ENCODE measurements at places on chromosomes 6 and 20. TPM values are rescaled to one million over a fixed set of nuclear protein-coding genes. Genes with fewer than 3 reads are reported as not detected.
A peak's percentile ranks its signal among the peaks of the same experiment; 100 is the strongest.

Gene MMUT
- total RNA-seq = 56.5 TPM

Gene KIAA1755
- total RNA-seq = 0.40 TPM

Gene PROKR2
- total RNA-seq = not detected

DNA sequence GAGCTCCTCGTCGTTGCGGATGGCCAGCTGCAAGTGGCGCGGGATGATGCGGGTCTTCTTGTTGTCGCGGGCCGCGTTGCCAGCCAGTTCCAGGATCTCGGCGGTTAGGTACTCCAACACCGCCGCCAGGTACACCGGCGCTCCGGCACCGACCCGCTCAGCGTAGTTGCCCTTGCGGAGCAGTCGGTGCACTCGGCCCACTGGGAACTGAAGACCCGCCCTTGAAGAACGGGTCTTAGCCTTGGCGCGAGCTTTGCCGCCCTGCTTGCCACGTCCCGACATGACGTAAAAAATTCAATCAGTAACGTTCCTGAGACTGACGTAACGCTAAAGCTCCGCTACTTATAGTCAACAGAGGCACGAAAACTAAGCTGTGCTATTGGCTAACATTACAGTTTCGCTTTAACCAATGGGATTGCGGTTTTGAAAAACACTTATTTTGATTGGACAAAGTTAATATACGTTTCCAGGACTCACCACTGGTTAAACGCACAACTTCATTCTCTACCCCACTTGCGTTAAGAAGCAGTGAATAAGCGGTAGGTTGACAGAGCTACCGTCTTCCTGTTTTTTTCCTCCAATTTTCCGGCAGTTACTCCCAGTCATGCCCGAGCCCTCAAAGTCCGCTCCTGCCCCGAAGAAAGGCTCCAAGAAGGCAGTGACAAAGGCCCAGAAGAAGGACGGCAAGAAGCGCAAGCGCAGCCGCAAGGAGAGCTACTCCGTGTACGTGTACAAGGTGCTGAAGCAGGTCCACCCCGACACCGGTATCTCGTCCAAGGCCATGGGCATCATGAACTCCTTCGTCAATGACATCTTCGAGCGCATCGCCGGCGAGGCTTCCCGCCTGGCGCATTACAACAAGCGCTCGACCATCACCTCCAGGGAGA is 73.9 kb downstream of the OR2B2 start:
- DNase-seq = peak; percentile 90
- peak overlapping the region; percentile 51 for H3K4me3 ChIP-seq
- H3K4me1 ChIP-seq = no peaks in the 10 kb centered on the region
- no peaks in the 10 kb centered on the region for H3K36me3 ChIP-seq
- H3K27me3 ChIP-seq = no peaks in the 10 kb centered on the region

GRCh38 chr6:21360336-21360735 is 233.2 kb upstream of the SOX4 start:
- no peak overlapping the region for H3K27ac ChIP-seq
- no peaks in the 10 kb centered on the region for H3K4me1 ChIP-seq
- H3K27me3 ChIP-seq = no peaks in the 10 kb centered on the region
- DNase-seq = peak; percentile 68
- no peaks in the 10 kb centered on the region for H3K36me3 ChIP-seq
- H3K4me3 ChIP-seq = no peak overlapping the region

DNA sequence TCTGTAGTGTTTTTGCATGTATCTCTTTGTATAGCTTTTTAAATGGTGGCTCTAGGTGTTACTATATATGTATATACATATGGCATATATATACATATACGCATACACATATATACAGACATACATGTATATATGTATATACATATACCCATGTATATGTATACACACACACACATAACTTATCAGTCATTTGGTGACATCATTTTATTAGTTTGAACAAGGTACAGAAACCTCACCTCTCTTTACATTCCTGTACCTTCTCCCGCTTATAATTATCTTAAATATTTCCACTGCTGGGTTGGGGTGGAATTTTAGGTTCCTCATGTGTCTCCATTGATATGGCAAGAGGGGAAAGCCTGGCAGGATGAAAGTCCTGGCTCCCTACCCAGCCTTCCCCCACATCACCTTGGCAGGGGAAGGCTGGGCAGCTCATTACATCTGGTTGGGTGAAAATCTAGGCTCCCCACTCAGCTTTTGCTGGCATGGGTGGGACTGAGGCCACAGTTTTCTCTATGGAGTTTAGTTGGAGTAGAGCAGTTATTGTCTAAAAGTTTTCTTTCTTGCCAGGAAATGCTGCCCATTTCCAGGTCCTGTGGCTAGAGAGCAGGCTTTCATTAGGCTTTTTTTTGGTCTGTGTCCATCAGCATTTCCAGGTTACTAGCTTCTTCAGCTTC is 7.6 kb downstream of the GLO1 start:
- no peak overlapping the region for H3K27ac ChIP-seq
- no peak overlapping the region for H3K4me3 ChIP-seq
- H3K4me1 ChIP-seq = no peaks in the 10 kb centered on the region
- no peaks in the 10 kb centered on the region for H3K27me3 ChIP-seq

GRCh38 chr20:44142413-44142812 is 44.6 kb downstream of the JPH2 start:
- no peaks in the 10 kb centered on the region for H3K36me3 ChIP-seq
- no peak overlapping the region for H3K4me3 ChIP-seq
- DNase-seq = no peak
- H3K27ac ChIP-seq = no peak overlapping the region
- H3K4me1 ChIP-seq = no peaks in the 10 kb centered on the region

- H3K27me3 ChIP-seq = no peaks in the 10 kb centered on the region
- DNase-seq = no peak
- H3K27ac ChIP-seq = no peak overlapping the region
- peaks cover 3% of the 10 kb centered on the region for H3K4me1 ChIP-seq
- H3K4me3 ChIP-seq = no peak overlapping the region
Observed at GRCh38 chr6:37125774-37126492, 44.0 kb upstream of the PIM1 start.

Data from colonic mucosa (tissue), 4 donors.